Fibroblast of pulmonary artery (primary cell): ENCODE measurements at places on chromosomes 5 and 9.

DNA sequence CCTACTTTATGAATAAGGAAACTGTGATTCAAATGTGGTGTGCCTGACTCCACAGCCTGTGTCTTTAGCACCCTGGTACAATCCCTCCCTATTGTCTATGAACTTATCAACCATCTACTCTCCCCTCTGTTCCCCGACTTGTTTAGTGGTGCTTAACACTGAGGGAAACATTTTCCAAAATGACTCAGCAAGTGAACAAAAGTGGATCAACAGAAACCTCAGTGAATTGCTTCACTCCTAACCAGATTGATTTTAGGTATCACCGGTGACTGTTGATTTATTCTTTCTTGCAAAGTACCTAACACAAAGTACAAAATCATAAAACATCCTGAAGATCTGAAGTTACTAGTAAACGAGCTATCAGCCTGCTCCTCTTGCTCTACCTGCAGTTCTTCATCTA is 42.1 kb upstream of the RAPGEF6 start:
- DNase-seq = peak; percentile 8

DNA sequence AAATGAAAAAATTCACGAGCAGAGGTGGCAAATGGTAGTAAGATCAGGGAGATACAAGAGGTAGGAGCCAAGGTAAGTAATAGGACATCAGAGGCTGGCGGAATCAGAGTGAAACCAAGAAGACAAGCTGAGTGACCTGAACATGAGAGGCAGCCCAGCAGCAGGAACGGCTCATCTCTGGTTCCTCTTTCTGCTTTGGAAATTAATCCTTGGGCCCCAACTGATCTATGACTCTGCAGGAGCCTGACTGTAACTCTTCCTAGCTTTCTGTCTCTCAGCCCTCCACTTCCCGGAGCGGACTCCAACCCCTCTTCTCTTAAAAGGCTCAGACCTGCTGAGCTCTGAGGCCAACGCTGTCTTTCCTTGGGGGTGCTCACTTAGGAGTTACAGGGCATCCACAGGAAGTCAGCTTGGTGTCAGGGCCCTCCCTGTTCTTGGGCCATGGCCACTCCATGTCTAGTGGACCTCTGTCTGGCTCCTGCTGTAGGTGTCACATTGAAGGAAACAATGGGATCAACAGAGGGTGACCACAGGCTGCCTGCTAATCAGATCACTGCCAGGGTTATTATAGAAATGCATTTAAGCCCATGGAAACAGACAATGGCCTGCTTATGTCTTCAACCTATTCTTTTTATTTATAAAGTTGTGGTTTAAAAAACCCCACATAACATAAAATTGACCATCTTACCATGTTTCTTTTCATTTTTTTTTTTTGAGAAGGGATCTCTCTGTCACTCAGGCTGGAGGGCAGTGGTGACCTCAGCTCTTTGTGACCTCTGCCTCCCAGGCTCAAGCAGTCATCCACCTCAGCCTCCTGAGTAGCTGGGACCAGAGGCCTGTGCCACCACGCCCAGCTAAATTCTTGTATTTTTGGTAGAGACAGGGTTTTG is 22.5 kb upstream of the SHB start:
- no peak for DNase-seq

GRCh38 chr9:19074836-19075235 is 25.6 kb downstream of the RRAGA start:
- DNase-seq = no peak

- no peak for DNase-seq
Observed at GRCh38 chr5:6652025-6652424, 18.8 kb downstream of the SRD5A1 start.

GRCh38 chr5:83589786-83590185 is 118.2 kb downstream of the VCAN start:
- DNase-seq = no peak
